ENCODE measurements at places on chromosomes 12 and 14.

DNA sequence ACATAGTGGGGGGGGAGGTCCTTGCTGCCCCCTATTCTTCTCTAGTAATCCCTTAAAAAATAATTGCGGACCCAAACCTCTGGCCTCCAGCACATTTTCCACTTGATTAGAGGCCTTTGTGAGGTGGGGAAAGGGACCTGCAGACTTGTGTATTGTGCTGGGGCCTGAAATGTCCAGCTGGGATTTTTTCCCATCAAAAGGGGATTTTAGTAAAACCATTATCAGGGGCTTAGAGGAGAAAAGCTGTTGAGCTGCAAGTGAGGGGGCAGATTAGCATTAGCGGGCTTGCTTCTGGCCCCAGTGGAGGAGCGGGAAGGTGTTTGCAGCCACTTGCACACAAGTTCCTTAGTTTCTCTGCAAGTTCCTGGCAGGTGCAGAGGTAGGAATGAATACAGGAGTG is 13.9 kb downstream of the FBXL14 start:
- DNase-seq = no peak

- DNase-seq = no peak
Observed at GRCh38 chr12:132367071-132367851, 37.9 kb upstream of the GALNT9 start.

DNA sequence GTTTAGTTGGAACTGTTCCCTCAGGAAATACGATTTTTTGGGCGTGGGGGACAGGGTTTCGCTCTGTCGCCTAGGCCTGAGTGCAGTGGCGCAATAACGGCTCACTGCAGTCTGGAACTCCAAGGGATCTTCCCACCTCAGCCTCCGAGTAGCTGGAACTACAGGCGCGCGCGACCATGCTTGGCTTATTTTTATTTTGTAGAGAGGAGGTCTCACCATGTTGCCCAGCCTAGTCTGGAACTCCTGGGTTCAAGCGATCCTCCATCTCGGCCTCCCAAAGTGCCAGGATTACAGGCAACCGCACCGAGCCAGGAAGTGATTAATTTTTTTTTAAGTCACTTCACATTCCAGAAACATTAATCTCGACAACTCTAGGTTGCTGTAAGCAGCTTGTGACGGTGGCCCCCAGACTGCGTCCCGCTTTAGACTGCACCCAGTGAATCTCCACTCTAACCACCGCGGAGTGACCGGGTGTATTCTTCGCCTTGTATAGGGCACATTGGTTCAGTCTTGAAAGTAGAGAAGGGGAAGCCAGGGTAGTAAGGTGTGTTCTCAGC is 830 bp upstream of the MIS18BP1 start:
- peak; percentile 25 for DNase-seq

DNA sequence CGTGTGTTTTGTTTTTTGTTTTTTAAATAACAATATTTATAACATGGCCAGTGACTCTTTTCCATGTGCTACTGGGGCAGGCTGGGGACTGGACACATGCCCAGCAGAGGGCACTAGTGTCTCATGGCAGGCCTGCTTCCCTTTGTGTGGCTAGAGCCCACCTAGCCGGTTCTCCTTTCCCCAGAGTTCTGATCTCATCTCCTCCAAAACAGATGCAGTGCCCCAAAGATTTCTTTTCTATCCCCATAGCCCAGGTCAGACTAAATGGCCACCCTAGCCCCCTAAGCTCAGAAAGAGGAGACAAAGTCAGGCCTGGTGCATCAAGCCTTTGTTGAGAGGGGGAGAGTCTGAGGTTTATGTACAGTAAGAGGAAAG is 21.2 kb downstream of the PRPF40B start:
- DNase-seq = peak; percentile 77

GRCh38 chr12:31589598-31589903 is 1.4 kb downstream of the DENND5B start:
- no peak for DNase-seq

All from colonic mucosa (tissue), 4 donors.